GM12864 (cell line): ENCODE measurements at places on chromosomes 4 and X.

- DNase-seq, result no peak
Measured at GRCh38 chrX:43971966-43972961, 926 bp downstream of the NDP start.

DNA sequence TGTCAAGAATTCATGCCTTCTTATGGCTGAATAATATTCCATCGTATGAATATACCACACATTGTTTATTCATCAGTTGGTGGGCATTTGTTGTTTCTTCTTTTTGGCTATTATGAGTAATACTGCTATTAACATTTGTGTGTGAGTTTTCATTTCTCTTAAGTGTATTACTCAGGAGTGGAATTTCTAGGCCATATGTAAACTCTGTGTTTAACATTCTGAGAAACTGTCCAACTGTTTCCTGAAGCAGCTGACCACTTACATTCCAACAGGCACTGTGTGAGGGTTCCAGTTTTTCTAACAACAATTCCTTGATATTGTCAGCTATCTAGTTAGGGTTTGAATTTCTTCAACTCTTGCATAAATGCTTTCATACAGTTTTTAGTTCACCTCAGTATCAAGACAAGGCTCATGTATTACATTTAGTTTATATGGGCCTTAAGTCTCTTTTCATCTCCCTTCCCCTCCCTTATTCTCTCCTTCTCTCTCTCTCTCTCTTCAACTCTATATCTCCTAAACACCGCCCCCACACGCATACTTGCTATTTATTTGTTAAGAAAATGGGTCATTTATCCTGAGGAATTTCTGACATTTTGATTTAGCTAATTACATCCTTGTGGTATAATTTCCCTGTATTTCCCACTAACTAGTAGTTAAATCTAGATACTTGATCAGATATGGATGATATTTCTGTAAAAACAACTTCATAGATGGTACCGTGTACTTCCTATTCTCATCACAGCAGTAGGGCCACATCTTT is 77.4 kb downstream of the WDR19 start:
- DNase-seq, result no peak

DNA sequence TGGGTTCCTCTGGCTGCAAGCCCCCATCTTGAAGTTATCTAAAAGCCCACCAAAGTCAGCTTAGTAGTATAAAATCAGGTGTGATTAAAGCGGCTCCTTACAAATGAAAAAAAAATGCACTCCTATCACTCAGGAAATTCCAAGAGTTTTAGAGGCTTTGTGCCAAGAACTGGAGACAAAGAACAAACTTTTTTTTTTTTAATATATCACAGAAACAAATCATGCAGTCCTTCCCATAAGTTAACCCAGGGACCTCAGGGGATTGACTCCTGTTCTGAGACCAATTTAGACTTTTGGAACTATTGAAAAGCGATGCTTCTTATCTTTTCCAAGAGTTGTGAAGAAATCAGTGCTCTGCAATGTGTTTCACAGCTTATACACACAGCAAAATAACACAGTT is 53.6 kb downstream of the HHIP start:
- DNase-seq, result no peak

DNA sequence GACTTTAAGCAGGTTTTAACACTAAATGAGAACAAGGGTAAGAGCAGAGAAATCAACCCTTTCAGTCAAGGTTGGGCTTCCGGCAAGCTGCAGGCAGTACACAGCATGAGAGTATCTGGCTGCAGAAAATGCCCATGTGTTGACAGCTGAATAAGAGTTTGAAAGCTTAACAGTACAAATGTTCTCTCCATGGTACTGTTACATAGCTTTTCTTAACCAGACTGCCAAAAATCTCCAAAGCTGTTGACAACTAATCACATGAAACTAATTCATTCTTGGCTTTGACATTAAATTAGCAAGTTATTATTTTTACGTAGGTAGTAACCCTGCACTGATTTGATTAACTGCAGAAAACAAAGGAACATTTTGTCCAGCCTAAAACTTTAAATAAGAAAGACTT is 153.5 kb downstream of the SLC10A7 start:
- DNase-seq, result no peak

DNA sequence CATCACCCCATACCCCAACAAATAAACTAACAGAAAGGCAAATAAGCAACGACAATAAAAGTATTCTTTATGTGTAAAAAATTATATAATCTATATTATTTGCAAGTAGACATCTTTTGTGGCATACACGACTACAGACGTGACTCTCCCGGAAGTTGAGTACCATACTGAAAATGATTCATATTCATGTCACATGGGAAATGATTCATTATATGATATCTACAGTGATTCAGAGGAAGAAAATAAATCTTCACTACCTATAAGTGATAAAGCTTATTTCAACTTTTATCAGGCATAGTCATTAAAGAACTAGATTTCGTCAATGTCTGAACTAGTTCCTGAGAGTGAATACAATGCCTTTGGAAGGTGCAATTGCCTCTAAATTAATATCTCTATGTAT is 4.6 kb upstream of the ANTXR2 start:
- DNase-seq, result no peak
